ENCODE measurements at places on chromosomes 5 and 9. TPM values are rescaled to one million over a fixed set of nuclear protein-coding genes. Genes with fewer than 3 reads are reported as not detected.

- no peak for DNase-seq
- no peaks in the 10 kb centered on the region for H3K4me1 ChIP-seq
These were observed 121.7 kb upstream of the SEMA6A start for GRCh38 chr5:116696366-116696765.

DNA sequence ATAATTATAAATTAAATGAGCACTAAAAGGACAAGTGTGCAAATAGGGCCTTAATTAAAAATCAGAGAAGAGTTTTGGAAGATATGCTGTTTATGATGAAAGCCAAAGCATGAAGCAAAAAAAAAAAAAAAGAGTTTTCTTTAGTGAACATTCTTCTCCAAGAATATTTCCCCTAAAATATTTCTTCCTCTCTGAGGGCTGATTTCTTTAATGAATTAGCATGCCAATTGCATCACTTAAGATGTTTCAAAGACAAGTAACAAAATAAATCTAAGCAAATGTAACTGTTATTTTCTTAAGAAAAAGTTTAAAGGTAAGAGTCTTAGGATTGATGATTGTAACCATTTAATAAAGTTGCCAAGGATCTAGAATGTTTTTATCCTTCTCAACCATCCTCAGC is 81.6 kb upstream of the MPDZ start:
- no peak overlapping the region for H3K27ac ChIP-seq
- H3K27me3 ChIP-seq: no peaks in the 10 kb centered on the region
- no peak overlapping the region for H3K4me3 ChIP-seq
- no peaks in the 10 kb centered on the region for H3K4me1 ChIP-seq

DNA sequence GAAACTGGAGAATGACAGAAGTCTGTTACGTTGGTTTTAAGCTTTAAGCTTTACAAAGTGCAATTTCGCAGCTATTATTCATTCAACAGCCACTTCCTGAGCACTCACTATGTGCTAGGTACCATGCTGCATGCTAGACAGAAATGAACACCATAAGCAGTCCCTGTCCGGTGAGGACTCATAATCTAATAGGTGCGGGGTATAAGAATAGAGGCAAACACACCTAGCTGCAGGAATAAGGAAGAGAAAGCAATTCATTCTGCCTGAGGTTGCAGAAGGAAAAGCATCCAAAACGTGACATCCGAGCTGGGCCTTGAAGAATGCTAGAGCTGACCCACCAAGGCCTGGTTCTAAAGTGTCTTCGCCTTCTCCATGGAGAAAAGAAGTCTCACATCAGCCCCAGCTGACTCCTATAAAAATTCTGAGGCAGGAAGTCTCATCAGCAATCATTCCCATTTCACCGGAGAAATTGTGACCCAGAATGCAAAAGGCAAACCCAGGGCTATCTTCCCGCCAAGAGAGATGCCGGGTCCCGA is 542 bp downstream of the FKBP15 start:
- no peaks in the 10 kb centered on the region for H3K36me3 ChIP-seq
- H3K4me3 ChIP-seq: peak overlapping the region; percentile 77
- no peaks in the 10 kb centered on the region for H3K27me3 ChIP-seq
- DNase-seq: no peak
- peaks cover 26% of the 10 kb centered on the region for H3K4me1 ChIP-seq

GRCh38 chr9:4936823-4937222 is 48.2 kb upstream of the JAK2 start:
- no peak overlapping the region for H3K27ac ChIP-seq
- no peak for DNase-seq
- no peak overlapping the region for H3K4me3 ChIP-seq

DNA sequence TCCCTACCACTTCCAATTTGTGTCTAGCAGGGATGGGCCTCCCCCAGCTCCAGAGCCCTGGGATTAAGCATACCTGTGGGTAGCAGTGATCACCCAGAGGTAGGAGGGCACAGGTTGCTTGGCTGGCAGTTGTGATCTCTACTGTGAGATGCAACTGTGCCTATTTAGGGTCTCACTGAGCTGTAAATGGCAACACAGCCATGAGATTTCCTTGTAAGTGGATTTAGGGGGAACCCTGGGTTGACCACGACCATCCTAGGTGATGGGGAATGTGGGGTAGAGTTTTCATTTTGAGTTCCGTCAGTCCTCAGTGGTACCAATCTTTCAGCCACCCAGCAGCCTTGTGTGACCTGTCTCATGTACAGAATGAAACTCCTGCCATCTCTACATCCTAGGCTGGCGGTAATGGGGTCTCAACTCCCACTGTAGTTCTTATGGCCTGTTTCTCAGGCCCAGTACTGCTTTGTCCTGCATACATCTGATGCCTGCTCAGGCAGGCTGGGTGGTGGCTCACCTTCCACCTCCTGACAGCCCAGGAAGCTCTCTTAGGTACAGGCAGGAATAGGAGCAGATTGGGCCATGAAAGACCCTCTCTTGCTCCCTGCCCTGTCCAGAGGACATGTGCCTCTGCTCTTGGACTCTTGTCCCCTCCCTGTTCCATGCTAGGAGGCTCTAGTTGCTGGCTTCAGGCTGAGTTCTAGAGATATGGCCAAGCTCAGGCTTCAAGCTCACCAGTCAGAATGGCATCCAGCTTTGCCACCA is 8.1 kb downstream of the HNRNPAB start:
- no peak overlapping the region for H3K27ac ChIP-seq
- peaks cover under 1% of the 10 kb centered on the region for H3K4me1 ChIP-seq
- H3K36me3 ChIP-seq: peaks cover 87% of the 10 kb centered on the region
- no peak for DNase-seq
- no peaks in the 10 kb centered on the region for H3K27me3 ChIP-seq
- no peak overlapping the region for H3K4me3 ChIP-seq

GRCh38 chr9:136602193-136602885 is 56.5 kb upstream of the NOTCH1 start:
- H3K4me1 ChIP-seq: peaks cover 17% of the 10 kb centered on the region
- no peak overlapping the region for H3K4me3 ChIP-seq
- DNase-seq: no peak
- no peaks in the 10 kb centered on the region for H3K27me3 ChIP-seq
- H3K27ac ChIP-seq: no peak overlapping the region

EGR1 gene
- total RNA-seq: 72.3 TPM

CDC20B gene
- not detected for total RNA-seq

- no peak overlapping the region for H3K4me3 ChIP-seq
- H3K36me3 ChIP-seq: no peaks in the 10 kb centered on the region
- no peak for DNase-seq
- no peak overlapping the region for H3K27ac ChIP-seq
- no peaks in the 10 kb centered on the region for H3K27me3 ChIP-seq
These were observed 4.3 kb downstream of the FYB1 start for GRCh38 chr5:39214912-39215709.

SLC25A51 gene
- total RNA-seq: 34.0 TPM

ABCA1 gene
- total RNA-seq: 18.3 TPM

DNA sequence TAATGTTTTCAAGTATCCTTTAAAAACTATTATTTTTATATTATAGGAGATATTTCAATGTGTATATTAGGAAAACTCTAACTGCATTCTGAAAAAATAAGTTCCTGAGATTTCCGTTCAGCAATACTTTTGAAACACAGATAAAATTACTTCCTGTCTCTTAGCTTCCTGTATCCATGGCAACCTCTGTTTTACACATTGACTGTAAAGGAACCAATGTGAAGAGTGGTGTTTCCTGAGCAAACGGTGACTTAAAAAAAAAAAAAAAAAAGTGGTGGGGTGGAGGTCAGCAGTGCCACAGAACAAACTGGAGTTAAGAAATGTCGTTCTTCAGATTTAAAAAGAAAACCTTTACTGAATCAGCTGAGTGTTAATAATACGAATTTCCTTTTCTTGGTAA is at the start of gene LRRC70:
Gene LRRC70, plus strand, starts transcription at position 280 of the 400 bp plus-strand sequence. CDS start 620 bp downstream, outside the sequence.
- H3K4me1 ChIP-seq: peaks cover 9% of the 10 kb centered on the region
- no peaks in the 10 kb centered on the region for H3K36me3 ChIP-seq
- H3K4me3 ChIP-seq: no peak within 1 kb of the TSS
- DNase-seq: no peak
- no peaks in the 10 kb centered on the region for H3K27me3 ChIP-seq

DNA sequence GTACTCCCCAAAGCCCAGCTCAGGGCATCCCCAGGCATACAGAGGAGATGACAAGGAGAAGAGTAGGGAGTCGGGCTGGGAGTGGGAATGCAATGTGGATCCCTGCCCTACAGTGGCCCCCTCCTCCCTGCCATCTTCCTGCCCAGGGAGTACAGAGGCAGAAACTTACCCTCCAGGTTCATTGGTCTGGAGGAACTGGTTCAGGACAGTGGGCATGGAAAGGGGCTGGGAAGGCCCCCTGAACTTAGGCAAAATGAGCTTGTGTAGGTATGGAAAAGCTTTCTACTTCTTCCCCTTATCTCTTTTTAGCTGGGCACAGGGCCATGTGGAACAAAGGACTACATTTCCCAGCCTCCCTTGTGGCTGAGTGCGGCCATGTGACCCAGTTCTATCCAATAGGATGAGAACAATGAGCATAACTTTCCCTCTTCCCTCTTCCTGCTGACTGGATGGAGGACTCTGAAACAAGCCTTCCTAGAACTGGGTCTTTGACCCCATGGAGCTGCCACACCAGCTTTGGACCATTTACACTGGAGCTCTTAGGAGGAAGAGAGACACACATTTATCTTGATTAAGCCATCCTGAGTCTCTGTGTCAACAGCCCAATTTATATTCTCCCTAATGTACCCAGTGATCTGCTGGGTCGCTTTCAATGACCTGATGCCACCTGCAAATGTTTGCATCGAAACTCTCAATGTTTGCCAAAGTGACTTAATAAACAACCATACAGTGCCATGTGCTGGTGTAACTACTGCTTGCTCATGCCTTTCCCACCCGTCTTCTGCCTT is 25.0 kb upstream of the HMCN2 start:
- H3K27me3 ChIP-seq: no peaks in the 10 kb centered on the region
- peaks cover 57% of the 10 kb centered on the region for H3K4me1 ChIP-seq
- DNase-seq: peak; percentile 68

GRCh38 chr9:86721226-86721781 is 226.0 kb downstream of the GAS1 start:
- H3K27me3 ChIP-seq: no peaks in the 10 kb centered on the region
- H3K27ac ChIP-seq: peak overlapping the region; percentile 49
- DNase-seq: no peak
- peaks cover 3% of the 10 kb centered on the region for H3K4me1 ChIP-seq
- no peak overlapping the region for H3K4me3 ChIP-seq

All from thyroid gland (tissue), 4 donors.